ENCODE measurements at places on chromosomes 5 and 9. TPM values are rescaled to one million over a fixed set of nuclear protein-coding genes. Genes with fewer than 3 reads are reported as not detected.

GRCh38 chr5:15386122-15386521, 113.9 kb upstream of the FBXL7 start:
- no peak overlapping the region for H3K4me3 ChIP-seq
- no peaks in the 10 kb centered on the region for H3K4me1 ChIP-seq
- no peak for DNase-seq
- H3K27me3 ChIP-seq: no peaks in the 10 kb centered on the region
- H3K36me3 ChIP-seq: peaks cover 2% of the 10 kb centered on the region
- H3K27ac ChIP-seq: no peak overlapping the region

Gene INSYN2B
- not detected for total RNA-seq

Gene PITX1
- 1.1 TPM for total RNA-seq

Gene AK8
- total RNA-seq: not detected

GRCh38 chr5:36402512-36402906, 100.8 kb upstream of the RANBP3L start:
- peaks cover 11% of the 10 kb centered on the region for H3K27me3 ChIP-seq
- H3K4me1 ChIP-seq: no peaks in the 10 kb centered on the region
- H3K27ac ChIP-seq: no peak overlapping the region
- no peak for DNase-seq
- no peaks in the 10 kb centered on the region for H3K36me3 ChIP-seq
- no peak overlapping the region for H3K4me3 ChIP-seq

DNA sequence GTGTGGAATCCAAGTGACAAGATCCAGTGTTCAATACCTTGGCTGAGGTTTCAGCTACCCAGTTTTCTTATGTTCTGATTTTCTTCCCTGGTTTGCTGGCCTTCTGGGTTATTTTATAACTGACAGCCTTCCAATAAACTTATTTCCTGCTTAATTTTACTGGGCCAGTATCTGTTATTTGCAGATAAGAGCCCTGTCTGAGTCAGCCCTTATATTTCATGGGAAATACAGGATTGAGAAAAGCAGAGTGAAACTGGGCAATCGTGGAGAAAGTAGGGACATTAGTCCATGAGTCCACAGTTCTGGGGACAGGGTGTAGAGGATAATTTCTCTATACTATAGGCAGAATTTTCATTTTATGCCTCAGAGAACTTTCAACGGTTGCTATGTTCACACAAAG, 32.3 kb downstream of the TMEM167A start:
- no peaks in the 10 kb centered on the region for H3K4me1 ChIP-seq
- no peak overlapping the region for H3K27ac ChIP-seq
- H3K36me3 ChIP-seq: peaks cover 8% of the 10 kb centered on the region
- H3K4me3 ChIP-seq: no peak overlapping the region
- no peak for DNase-seq

Gene CTXN3
- not detected for total RNA-seq

DNA sequence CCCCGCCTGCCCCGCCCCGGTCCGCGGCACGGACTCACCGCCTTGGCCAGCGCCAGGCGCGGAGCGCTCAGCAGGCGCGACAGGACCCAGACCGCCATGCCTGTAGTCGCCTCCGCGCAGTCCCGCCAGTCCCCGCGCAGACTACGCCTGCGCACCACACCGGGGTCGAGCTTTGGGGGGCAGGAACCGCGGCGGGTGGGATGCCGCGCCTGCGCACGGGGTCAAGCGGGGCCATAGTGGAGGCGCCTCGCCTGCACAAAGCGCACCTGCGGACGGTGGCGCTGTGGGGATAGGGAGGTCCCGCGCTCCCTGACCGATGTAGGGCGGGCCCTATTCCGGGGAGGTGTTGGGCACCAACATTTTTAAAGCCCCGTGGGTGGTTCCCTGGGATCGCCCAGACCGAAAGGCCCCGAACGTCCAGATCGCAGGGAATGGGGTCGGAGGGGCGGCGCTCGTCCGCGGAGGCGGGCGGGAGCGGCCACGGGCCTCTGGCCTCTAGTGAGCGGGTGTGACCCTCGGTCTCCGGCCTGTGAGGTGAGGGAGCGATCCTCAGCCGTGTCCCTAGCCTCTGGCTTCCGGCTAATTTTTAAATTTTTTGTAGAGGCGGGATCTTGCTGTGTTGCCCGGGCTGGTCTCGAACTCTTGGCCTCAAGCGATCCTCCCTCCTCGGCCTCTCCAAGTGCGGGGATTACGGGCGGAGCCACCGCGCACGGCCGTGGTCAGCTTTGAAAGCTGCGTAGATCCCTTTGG, 70.8 kb upstream of the LPCAT1 start:
- H3K4me1 ChIP-seq: peaks cover 7% of the 10 kb centered on the region
- no peaks in the 10 kb centered on the region for H3K27me3 ChIP-seq
- H3K4me3 ChIP-seq: peak overlapping the region; percentile 60
- DNase-seq: peak; percentile 39
- no peak overlapping the region for H3K27ac ChIP-seq
